ENCODE measurements at places on chromosomes 7 and 10.
A peak's percentile ranks its signal among the peaks of the same experiment; 100 is the strongest.

GRCh38 chr7:55539380-55539779 lies 32.9 kb downstream of the VOPP1 start:
- DNase-seq: no peak

DNA sequence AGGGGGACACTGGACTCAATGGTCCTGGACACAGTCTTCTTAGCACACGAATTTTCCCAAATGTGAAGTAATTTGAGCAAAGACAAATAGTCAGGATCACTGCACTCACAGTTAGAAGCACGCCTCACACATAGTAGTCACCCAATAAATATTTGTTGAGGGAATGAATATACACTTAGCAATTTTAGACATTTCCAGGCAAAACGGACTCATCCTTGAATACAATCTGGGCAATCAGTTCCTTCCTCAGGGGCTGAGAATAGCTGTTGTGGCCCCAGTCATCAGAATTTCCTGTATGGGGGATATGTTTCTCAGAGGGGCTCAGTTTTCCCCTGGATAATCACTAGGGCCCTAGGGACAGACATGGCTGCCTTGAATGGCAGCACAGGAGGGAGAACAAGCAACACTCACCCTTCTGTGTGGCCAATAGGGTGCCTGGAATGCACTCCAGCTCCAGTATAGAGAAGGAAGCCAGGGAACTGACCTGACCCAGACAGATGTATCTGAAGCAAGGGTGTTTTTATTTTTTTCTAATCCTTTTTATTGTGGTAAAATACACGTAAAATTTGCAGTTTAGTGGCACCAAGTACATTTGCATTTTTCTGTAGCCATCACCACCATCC lies 282.7 kb upstream of the ZNF32 start:
- no peak for DNase-seq

- no peak for DNase-seq
These were observed 195.1 kb downstream of the CCSER2 start for GRCh38 chr10:84523526-84523925.

DNA sequence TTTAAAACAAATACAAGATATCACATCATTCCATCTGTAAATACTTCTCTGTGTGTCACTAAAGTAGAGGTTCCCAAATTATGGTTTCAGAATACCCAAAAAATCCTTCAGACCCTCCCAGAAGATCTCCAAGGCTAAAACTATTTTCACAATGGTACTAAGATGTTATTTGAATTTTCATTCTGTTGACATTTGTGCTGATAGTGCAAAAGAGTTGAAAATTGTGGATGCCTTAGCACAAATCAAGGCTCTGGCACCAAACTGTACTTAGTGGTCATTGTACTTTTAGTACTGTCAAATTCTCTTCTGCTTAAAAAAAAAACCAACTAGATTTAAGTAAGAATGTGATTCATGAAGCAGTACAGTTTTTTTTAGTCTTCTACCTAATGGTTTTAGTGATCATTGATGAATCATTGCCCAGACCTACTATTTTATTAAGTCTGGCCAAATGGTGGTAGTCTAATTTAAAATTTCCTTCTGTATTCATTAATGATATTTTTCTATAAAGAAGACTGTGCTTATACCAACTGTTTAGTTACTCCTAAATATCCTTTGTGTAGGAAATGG lies 50.5 kb downstream of the TPST1 start:
- no peak for DNase-seq

DNA sequence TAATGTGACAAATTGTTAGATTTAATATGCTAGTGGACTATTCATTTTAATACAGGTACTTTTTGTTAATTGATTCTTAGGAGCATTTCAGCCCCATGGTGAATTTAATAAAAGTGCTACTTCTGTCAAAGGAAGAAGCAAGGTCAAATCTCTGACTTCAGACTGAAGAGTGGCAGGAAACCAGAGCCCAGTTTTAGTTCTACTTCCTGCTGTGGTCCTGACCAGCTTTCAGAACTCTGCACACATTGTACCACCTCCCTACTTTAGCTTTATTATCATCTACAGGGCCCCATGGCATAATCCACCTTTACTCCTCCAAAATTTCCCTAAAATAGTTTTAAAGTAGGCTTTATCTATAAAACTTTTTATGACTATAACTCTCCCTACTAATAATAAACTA lies 33.7 kb downstream of the CTTNBP2 start:
- DNase-seq: no peak

DNA sequence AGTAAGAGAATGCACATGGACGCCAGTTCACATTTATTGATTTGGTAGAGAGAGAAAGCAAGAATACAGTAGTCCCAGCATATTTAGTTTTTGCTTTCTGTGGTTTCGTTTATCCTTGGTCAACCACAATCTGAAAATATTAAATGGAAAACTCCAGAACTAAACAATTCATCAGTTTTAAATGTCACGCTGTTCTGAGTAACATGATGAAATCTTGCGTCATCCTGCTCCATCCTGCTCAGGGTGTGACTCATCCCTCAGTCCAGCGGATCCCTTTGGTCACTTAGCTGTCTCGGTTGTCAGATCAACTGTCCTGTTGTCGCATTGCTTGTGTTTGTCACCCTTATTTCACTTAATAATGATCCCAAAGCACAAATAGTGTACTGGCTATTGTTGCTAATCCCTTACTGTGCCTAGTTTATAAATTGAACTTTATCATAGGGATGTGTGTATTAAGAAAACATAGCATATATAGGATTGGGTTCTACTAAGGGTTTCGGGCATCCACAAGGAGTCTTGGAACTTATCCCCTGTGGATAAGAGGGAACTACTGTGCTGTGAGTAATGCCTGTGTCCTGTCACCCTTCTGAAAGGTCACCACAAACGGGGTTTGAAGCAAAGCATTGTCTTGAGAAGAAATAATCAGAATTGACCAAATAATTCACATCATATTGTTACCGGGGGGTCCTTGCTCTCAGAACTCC lies 73.6 kb downstream of the OTUD1 start:
- DNase-seq: peak; percentile 33

Data from activated CD4-positive, alpha-beta T cell treated with anti-CD3 and anti-CD28 coated beads, Interleukin-10, Interleukin-2, amounts not matched to agents 100 ng/mL and 50 ng/mL, durations not matched to agents 16 hours and 8 hours (primary cell).